Activated CD8-positive, alpha-beta memory T cell treated with anti-CD3 and anti-CD28 coated beads for 4 hours (primary cell): ENCODE measurements at places on chromosomes 1 and 21.

DNA sequence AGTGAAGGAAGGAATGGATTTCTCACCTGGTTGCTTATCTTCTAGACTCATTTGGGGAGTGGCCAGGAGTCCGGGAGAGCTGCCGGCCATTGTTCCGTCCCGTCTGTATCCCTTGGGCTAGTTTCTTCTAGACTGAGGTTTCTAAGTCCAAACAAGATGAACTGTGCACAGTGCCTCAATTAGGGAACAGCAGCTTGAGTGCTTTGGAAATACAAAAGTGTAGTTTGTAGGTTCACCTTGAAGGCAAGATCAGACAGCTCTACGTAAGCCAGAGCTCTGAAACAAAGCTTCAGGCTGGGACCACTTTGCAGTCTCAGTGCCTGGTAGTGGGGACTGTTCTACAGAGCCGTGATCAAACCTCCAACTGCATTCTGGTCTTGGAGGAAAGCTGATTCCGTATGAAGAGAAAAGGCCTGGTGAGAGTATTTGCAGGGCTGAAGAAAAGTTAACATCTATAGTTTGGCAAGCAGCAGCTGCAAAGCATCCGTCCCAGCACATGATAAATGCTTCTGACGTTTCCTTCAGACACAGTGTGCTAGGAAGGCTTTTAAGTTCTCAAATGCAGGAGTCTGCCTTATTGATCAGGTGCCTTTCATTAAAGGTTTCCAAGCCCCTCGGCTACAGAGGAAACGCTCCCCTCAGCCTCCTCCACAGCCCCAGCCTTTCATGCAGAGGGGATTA is 432.8 kb downstream of the KIF26B start:
- DNase-seq = no peak

DNA sequence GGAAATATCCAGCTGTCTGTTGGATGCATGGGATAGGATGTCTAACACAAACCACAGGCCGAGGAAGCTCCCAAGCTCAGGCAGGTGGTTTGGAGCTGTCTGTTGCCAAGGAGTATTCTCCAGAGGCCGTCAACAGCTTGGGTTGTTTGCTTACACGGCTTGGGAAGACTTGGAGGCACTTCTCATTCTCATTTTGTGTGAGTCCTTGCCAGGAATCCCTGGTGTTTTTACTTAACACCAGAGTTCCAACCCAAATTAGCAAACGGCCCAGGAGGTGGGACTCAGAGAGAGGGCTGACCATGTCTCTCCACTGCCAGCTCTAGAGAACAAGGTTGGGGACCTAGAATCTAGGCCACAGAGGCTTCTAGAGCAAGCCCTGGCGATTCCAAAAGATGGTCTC is 72.7 kb upstream of the FAM20B start:
- DNase-seq = no peak

GRCh38 chr1:247189981-247190798 is 18.4 kb upstream of the ZNF124 start:
- no peak for DNase-seq

- no peak for DNase-seq
Measured at GRCh38 chr1:159763686-159764085, 17.1 kb upstream of the DUSP23 start.

DNA sequence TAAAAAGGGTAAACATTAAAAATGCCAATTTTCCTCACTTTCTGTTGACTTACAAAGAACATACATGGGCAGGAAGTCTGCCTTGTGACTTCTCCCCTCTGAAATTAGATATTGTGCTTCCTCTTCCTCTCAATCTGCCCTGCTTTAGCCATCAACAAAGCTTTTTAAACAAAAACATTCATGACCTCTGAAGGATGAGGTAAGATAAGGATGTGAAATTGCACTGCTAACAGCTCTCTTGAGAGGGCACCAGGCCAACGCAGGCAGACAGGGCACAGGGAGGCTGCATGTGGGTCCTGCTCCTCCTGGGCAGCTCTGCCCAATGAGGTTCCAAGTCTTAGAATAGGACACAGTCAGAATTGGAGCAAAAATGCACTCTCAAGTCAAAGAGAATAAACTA is 62.1 kb downstream of the DEGS1 start:
- no peak for DNase-seq

- DNase-seq = no peak
Measured at GRCh38 chr21:44571296-44571695, 2.2 kb upstream of the KRTAP10-4 start.
